ENCODE measurements at places on chromosomes 2 and 18.

GRCh38 chr2:53210538-53210937, 557.1 kb upstream of the CHAC2 start:
- DNase-seq: no peak

GRCh38 chr2:88057437-88057844, 1.9 kb upstream of the KRCC1 start:
- DNase-seq: no peak

DNA sequence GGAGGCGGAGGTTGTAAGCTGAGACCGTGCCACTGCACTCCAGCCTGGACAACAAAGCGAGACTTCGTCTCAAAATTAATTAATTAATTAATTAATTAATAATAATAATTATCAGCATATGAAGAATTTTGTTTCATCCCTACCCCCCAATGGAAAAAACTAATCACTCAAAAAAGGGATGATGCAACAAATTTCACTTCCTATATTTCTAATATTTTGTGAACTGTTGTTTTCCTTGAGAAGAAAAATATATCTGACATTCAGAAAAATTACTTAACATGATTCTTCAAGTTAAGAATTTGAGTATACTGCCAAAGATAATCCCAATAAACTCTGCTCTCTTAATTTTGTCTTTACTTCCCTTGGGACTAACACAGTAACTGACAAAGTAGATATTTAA, 28.1 kb downstream of the EXOC6B start:
- no peak for DNase-seq

DNA sequence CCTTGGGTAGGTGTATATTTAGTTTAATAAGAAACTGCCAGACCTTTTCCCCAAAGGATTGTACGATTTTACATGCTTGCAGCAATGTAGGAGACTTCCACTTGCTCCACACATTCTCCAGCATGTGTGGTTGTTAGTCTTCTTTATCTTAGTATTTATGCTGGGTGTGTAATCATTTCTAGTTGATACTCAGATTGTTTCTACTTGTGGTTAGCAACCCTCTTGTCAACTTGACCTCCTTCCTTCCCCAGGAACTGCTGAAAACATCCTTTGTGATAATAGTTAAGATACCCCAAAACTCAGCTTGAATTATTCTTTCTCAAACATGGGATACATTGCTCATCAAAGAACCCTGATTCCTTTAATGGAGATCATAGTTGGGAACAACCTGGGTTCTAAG, 37.2 kb upstream of the CYBRD1 start:
- DNase-seq: no peak

- DNase-seq: no peak
Measured at GRCh38 chr2:39379643-39380524, 57.2 kb downstream of the MAP4K3 start.

DNA sequence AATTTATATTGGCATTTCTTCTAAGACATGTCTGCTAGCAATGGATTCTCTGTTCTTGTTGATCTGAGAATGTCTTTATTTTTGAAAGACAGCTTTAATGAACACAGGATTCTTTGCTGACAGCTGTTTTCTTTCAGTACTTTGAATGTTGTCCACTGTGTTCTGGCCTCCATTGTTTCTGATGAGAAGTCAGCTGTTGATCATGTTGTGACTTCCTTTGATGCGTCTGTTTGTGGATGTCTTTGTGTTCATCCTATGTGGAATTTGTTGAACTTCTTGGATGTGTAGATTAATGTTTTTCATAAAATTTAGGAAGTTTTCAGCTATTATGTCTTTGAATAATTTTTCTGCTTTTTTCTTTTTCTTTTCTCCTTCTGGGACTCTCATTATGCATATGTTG, 39.8 kb upstream of the KCNF1 start:
- no peak for DNase-seq

GRCh38 chr2:224038830-224039079, 331 bp downstream of the SERPINE2 start:
- no peak for DNase-seq

GRCh38 chr18:67104700-67105284, 411.7 kb downstream of the DSEL start:
- DNase-seq: peak; percentile 37

- no peak for DNase-seq
Measured at GRCh38 chr2:240126731-240127130, 9.4 kb downstream of the COPS9 start.

DNA sequence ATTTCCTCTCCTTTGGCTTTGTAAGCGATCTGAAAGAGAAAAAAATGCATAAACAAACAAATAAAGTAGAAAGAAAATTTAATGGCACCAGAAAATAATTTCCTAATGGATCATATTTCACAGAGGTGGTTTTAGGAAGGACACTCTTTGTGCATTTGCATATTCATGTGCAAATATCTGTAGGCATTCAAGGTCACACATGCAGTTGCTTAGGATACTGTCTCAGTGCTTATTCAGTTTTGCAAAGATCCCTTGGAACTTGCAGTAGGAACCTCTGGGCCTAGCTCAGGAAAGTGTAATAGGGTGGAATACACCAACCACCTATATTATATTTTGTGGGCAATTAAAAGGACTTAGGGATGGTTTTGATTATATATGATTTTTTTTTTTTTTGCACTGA, 54.3 kb downstream of the NEB start:
- no peak for DNase-seq

DNA sequence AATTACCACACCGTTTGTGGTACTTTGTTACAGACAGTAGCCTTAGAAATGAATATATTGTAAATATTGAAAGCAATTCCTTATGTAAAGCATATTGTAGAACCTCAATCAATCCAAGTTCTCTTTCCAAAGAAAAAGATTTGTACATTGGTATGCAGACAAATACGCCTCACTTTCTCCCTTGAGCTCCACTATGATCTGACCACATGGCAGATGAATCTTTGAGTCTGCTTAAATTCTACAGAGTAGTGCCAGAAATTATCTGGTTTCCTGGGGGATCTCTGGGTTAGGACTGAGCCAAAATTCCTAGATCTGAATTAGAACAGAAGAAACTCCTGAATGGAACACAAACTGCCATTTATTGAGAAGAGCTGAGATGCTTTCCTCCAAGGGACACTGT, 99.0 kb downstream of the CPO start:
- no peak for DNase-seq

DNA sequence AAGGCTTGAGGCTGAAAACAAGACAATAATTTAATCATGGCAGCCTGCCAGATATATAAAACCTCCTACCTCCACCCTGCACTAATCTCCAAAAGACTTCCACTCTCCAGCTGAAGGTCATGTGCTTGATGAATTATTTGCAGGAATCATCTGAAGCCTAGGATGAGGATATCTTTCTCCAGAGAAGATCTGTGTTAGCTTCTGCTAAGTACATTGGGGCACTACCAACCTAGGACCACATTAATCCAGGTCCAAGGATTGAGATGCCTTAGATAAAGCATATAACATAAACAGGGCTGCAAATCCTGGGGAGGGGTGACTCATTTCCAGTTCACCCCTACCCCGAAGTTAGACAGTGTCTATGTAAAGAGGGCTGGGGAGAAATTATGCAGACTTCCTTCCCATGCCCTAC, 80.5 kb upstream of the FRZB start:
- no peak for DNase-seq
